ENCODE measurements at places on chromosomes 12 and 14.

- peak; percentile 61 for DNase-seq
Measured at GRCh38 chr12:27142101-27142721, 59.8 kb upstream of the C12orf71 start.

DNA sequence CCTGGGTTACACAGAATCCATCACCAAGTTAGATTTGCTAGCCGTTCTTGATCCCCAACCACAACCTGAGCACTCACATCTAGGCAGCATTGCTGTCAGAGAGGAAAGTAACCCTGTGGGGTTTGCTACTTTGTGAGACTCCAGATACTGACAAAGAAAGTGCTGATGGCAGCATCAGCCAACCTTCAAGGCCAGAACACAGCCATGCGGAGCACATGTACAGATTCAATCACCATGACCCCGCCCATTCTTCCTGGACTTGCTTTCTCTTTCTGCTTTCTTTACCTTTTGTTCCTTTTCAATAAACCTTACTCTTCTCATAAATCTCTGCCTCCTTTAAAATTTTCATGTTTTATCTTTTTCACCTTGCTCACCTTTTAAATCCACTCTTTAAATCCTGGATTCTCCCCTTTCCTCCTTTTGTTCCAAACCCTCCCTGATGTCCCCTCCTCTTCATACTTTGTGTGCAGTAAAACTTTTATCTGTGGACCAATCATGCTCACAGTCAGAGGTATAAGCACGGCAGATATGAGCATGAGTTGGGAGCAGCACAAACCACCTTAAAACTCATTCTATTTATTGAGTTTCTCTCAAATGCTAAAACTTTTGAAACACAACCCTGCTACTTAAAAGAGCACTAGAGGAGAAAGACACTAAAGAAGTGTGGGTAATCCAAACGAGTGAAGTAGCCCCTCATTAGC is 21.9 kb upstream of the CERS5 start:
- DNase-seq: no peak

DNA sequence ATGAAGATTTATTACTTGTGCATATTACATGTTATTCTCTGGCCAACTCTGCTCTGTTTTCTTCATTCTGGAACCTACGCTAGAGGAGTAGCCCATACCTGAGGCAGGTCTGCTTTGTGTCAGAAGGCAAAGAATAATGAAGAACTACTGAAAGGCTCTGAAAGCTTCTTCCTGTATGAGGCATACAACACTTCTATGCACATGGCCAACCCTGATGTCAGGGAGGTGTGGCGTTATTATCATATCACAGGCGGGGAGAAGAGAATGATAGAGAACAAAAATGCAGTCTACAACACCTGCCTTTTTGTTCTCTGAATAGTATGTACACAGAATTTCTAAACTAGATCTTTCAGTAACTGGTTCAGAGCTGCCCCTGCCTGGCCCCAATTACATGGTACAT is 32.5 kb upstream of the CRY1 start:
- no peak for DNase-seq

- DNase-seq: no peak
Measured at GRCh38 chr14:21882226-21882625, 208.6 kb upstream of the OR4E1 start.

DNA sequence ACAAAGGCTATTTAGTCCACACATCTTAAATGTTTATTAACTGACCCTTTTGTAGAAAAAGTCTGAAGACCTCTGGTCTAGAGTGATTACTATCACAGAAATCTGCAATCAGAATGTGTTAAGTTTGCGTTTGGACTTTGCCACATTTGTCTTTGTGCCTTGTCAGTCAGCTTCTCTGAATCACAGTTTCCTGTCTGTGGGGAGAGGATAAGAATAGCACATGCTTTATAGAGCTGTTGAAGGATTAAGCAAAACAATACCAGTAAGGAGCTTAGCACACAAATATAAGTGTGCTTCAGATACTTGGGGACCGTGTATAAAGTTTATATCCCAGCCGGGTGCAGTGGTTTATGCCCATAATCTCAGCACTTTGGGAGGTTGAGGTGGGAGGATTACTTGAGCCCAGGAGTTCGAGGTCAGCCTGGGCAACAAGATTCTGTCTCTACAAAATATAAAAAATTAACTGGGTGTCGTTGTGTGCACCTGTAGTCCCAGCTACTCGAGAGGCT is 63.0 kb upstream of the BTG1 start:
- no peak for DNase-seq

GRCh38 chr14:94001016-94001415 is 3.9 kb downstream of the CCDC197 start:
- no peak for DNase-seq

DNA sequence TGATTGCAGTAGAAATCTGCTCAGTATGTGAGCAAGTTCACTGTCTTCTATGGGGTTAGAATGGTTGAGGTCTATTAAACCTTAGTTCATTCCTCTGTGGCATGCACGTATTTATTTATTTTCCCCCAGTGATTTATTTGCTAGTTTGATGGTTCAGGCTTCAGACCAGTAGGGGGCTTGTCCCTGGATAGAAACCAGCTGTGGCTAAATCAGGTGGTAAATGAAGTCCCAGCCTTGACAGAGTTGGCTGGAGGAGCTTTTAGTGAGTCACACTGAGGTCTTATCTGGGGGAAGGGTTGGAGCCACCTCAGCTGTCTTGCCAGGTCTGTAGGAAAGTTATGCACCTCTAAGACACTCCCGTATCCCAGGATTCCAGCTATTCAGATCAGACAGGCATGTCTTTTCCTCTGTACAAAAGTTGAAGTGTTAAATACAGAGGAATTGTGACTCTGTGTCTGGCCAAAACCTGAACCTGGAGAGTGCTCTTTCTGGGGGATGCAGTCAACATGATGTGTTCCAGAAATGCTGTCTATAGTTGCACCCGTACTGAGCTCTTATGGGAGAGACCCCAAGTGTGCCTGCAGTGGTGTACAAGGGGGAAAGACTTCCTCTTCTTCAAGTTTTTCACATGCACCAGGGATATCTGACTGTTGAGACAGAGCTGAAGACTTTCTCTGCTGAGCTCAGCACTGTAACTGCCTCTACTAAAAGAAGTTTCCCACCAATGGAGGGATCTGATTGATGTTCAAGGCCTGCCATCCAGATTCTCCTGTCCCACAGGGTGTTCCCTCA is 1322.1 kb downstream of the TMEM121 start:
- no peak for DNase-seq

DNA sequence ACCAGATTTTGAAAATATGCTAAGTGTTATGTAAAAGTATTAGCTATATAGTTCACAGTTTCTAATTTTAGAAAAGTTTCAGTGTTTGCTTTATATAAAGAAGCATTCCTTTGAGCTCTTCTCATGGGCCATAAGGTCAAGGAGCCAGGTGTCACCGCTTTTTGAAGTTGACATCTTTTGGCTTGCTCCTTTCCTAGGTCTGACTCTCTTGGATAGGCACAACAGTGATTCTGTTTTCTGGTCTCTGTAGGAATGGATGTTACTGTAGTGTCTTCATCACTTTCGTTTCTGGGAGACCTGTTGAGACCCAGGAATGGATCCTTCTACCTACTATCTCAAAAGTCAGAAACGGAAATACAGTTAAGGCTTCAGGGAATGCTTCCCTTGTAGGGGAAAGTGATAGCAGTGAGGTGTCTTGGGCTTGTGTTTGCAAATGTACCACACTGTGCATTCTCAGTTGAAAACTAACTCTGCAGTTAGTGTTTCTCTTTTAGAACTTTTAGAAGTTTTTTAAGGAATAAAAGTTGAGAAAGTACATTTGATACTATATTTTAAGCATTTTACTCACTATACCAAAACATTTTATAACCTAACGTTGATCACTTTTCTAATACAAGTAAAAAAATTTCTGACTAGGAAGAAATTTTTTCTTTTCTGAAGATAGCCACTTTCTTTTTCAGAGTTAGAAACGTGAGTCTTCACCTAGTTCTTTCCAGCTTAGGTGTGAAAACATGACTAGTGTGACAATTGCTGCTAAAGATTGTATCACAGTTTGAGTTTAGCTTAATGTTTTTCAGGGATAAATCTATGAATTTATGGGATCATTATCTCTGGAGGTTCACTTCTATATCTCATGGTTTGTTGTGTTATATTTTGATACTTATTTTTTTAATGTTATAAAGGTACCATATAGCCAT is 20.8 kb downstream of the VRK1 start:
- no peak for DNase-seq

DNA sequence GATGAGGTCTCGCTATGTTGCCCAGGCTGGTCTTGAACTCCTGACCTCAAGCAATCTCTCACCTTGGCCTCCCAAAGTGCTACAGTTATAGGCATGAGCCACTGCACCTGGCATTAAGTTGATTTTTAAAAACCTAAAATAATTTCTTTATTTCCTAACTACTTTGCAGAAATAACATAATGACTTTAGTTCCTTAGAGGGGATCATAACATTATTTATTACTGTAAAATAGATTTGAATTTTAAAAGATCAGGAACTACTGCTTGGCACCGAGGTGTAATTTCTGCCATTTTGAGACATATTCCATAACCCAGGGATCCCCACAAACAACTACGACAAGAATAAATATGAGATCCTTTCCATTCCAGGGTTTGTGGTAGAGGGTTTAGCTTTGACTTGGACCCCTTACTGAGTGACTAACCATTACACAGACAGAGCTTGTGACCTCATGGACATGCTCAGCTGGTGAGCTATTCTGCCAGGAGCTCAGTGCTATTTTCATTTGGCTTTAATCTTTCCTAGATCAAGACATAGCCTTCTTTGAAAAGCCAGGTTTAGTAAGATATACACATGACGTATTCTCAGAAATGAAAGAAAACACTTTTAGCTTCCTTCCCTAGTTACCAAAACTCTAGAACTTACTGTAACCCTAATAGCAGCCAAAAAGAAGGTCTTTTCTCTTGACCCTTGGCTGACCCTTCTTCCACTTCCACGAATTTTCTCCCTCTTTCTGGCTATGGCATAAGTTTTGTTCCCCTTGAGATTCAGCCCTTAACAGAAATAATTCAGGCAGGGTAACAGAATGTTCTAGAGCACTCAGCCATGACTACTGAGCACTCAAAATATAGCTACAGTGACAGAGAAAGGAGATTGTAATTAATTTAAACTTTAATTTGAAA is 75.1 kb upstream of the NUDT4 start:
- no peak for DNase-seq

DNA sequence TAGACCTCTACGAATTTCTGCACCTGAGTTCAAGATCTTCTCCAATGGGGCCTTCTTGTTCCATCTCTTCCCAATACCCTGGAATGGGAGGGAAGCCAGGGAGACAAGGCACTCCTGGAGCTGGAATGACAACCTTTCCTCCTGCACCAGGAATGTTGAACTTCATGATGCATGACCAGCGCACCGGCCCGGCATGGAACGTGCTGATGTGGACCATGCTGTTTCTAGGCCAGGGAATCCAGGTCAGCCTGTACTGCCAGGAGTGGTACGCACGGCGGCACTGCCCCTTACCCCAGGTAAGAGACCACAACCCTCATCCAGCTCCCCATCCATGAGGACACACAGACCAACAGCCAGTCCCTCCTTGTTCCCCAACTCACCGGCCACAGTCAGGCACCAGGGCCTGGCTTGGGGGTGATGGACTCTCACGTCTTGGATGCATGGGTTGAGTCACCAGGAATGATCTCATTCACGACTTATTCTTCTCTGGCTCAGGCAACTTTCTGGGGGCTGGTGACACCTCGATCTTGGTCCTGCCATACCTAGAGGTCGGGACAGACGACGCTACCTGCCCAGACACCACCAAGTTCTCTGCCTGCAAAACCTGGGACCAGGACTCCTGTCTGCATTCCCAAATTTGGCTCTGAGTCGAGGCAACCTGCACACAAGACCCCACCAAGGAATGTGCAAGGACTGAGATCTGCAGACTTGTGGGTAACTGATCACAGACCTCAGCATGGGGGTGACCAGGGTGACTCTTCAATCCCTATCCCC is 20.5 kb downstream of the SOAT2 start:
- no peak for DNase-seq

- peak; percentile 68 for DNase-seq
Measured at GRCh38 chr14:99522934-99523703, 41.9 kb downstream of the CCNK start.

DNA sequence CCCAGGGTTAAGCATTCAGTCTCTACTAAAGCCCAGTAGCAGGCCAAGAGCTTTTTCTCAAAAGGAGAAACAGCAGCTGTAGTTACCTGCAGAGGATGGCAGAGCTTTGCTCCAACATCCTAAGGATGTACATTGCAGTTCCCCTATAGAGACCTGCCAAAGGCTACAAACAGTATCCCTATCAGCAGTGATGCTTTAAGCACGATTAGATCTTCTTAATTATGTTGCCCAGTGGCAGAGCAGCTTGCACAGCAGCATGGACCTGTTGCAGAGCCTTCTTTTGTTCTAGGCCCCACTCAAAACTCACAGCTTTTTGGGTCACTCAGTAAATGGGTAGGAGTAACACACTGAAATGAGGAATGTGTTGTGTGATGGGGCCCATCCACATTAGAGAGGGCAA is 46.4 kb upstream of the CRY1 start:
- DNase-seq: no peak

- no peak for DNase-seq
Measured at GRCh38 chr14:27242874-27243273, 645.0 kb upstream of the NOVA1 start.

DNA sequence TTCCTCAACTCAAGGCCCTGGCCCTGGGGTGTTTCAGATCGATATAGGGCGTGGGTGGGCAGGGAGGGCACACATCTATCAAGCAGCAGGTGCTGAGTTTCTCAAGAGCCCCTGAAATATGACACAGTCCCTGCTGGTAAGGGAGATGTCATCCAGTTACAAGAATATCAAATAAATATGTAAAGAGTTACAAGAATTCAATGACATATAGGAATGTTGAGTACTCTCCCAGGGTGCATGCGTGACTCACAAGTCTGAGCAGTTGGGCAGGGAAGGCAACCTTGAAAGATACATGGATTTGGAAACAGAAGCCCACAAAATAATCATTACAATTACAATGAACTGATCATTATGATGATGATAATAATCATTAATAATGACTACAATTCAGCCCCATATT is 35.2 kb downstream of the MVK start:
- DNase-seq: no peak

DNA sequence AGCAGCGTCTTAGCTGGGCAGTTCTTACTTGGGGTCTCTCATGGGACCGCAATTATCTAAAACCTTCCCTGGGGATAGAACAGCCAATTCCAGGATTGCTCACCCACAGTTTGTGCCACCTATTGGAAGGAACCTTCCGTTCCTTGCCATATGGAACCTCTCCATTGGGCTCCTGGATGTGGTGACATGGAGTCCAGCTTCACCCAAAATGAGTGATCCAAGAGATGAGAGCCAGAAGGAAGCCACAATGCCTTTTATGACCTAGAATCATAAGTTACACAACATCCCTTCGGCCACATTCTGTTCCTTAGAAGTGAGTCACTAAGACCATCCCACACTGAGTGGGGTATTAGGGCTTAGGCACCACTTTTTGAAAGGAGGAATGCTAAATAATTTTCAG is 164.4 kb downstream of the FBXL14 start:
- DNase-seq: no peak

GRCh38 chr14:59566296-59566695 is 10.3 kb downstream of the CCDC175 start:
- no peak for DNase-seq

- DNase-seq: no peak
Measured at GRCh38 chr12:122844366-122844971, 9.2 kb downstream of the HIP1R start.

- DNase-seq: no peak
Measured at GRCh38 chr12:48286665-48287064, 64.1 kb downstream of the ZNF641 start.

GRCh38 chr12:107134558-107134957 is 41.2 kb upstream of the CRY1 start:
- no peak for DNase-seq

GRCh38 chr14:68703093-68703492 is 89.8 kb downstream of the ZFP36L1 start:
- no peak for DNase-seq

- DNase-seq: peak; percentile 79
Measured at GRCh38 chr12:19129486-19130223, at the start of gene PLEKHA5. TSS of gene PLEKHA5 (plus strand) at chr12:19129733. CDS start at chr12:19129800, 67 bp downstream.
